ENCODE measurements at places on chromosomes 6 and 20.

DNA sequence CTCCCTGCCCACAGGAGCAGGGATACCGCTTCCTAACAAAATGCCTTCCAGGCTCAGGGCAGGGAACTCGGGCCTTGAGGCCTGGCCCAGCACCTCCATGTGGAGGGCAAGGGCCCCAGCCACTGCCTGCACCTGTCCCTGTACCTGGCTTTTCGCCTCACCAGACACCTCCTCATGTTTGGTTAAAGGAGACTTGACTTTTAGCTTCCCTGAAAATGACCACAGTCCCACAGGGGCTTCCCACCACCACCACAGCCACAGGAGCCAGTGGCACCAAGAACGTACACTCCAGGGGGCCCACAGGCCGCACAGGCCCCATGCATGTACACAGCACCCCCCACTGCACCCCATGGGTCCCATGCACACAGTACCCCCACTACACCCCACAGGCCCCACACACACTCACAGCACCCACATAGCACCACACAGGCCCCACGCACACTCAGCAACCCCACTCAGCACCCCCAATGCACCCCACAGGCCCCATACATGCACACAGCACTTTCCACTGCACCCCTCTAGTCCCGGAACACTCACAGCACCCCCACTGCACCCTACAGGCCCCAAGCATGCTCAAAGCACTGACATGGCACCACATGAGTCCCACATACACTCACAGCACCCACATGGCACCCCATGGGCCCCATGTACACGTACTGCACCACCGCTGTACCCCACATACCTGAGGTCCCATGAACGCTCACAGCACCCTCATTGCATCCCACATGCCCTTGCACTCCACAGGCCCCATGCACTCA is 86.5 kb downstream of the GINS1 start:
- no peak for DNase-seq

DNA sequence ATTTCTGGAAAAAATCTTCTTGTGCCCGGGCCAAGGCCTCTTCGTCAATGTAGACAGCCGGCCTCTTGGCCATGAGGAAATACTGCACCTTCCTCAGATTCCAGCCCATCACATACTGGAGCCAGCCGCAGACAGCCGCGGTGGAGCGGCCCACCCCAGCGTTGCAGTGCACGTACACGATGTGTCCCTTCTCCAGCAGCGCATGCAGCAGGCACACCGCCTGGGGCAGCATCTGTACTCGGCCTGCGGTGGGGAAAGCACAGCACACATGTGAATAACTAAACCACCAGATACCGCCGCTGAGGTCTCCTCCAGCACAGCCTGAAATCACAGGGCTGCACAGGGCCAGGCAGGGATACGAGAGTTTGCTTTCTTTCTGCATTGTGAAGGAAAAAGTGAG is 107.9 kb downstream of the EPM2A start:
- no peak for DNase-seq

- DNase-seq = no peak
Observed at GRCh38 chr20:50020288-50020687, 37.5 kb downstream of the SNAI1 start.

DNA sequence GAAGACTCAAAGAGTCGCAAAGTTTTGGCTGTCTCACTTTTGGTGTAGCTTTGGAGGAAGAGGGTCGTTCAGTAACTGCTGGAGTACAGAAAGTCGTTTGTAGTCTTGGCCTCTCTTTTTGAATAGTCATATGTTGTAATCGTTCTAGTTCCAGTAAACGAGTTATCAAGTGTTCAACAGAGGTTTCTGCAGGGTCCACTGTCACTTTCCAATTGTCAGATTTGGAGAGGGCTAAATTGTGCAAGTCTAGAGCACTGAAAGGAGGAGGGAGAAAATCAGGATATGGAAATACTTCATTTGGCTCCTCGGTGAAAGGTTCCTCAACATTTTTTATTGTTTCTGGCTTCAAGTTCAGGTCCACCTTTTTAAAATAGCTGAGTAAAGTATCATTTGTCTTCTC is 9.7 kb downstream of the FAM217A start:
- DNase-seq = no peak
